T-helper 2 cell treated with Interferon-gamma antibody and Interleukin-4, amounts not matched to agents 5 μg/mL and 100 μg/mL, for 36 hours (primary cell): ENCODE measurements at places on chromosomes 3 and 15.

DNA sequence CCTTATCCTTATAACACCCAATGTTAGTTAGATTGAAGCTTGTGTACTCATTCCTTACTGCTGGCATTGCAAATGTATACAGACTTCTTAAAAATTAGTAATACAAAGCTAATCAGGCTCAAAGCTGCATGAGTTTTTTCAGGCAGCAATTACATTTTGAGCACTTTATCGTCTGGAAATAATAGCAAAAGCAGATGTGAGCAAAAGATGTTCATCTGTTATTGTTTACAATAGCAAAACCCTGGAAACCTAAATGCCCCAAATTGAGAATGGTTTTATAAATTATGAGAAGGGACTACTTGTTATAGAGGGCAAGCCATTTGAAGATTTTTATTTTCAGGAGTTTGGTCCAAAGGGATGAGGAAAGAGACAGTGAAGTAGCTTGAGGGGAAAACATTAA lies 126.4 kb downstream of the GADL1 start:
- no peak overlapping the region for H3K27ac ChIP-seq
- H3K4me1 ChIP-seq = peaks cover 4% of the 10 kb centered on the region
- no peak overlapping the region for H3K4me3 ChIP-seq
- DNase-seq = no peak

- no peaks in the 10 kb centered on the region for H3K36me3 ChIP-seq
- H3K27ac ChIP-seq = no peak overlapping the region
- H3K4me1 ChIP-seq = peaks cover 5% of the 10 kb centered on the region
- H3K27me3 ChIP-seq = peaks cover 38% of the 10 kb centered on the region
These were observed 2.6 kb upstream of the NEO1 start for GRCh38 chr15:73049564-73050215.

GRCh38 chr15:87907676-87908446 lies 348.7 kb downstream of the NTRK3 start:
- no peaks in the 10 kb centered on the region for H3K36me3 ChIP-seq
- H3K4me3 ChIP-seq = no peak overlapping the region
- no peaks in the 10 kb centered on the region for H3K4me1 ChIP-seq
- H3K27ac ChIP-seq = no peak overlapping the region
- no peaks in the 10 kb centered on the region for H3K27me3 ChIP-seq

GRCh38 chr15:71456811-71457210 lies 341.5 kb downstream of the THSD4 start:
- H3K27ac ChIP-seq = no peak overlapping the region
- no peak overlapping the region for H3K4me3 ChIP-seq
- DNase-seq = no peak
- no peaks in the 10 kb centered on the region for H3K4me1 ChIP-seq

GRCh38 chr3:9207116-9207763 lies 42.2 kb downstream of the SRGAP3 start:
- DNase-seq = no peak
- no peaks in the 10 kb centered on the region for H3K36me3 ChIP-seq
- H3K27me3 ChIP-seq = peaks cover 7% of the 10 kb centered on the region
- no peak overlapping the region for H3K4me3 ChIP-seq
- no peak overlapping the region for H3K27ac ChIP-seq

DNA sequence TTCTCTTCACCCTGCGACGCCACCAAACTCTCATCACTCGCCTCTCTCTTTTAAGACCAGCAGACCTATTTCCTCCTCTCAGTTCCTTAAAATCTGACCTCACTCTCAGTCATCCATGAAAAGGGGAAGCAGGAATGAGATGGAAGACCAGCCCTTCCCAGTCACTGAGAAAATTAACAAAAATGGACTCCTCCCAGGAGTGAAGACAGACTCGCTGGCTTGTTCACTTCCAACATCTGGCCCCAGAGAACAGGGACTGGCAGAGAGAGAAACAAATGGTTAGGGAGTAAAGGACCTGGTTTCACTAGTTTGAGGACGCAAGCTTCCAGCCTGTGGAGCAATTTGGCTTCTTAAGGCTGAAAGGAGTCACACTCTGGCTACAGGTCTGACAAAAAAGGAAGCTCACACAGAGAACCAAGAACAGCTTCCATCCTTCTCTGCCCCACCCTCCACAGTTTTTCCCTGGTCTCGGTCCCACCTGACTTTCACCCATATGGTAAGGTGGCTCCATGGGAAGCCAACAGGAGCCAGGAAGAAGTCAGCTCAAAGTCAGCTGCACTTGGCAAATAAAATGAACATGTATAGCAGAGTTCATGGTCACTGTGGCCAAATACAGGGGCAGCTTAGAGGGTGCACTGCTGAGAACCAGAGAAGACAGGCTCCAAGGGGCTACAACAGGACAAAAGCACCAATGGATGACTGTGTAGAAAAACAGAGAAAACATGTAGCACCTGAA lies 57.2 kb downstream of the ITGB5 start:
- H3K4me3 ChIP-seq = no peak overlapping the region
- H3K36me3 ChIP-seq = no peaks in the 10 kb centered on the region
- peaks cover 17% of the 10 kb centered on the region for H3K27me3 ChIP-seq
- no peak overlapping the region for H3K27ac ChIP-seq
